ENCODE measurements at places on chromosomes 4 and X.

DNA sequence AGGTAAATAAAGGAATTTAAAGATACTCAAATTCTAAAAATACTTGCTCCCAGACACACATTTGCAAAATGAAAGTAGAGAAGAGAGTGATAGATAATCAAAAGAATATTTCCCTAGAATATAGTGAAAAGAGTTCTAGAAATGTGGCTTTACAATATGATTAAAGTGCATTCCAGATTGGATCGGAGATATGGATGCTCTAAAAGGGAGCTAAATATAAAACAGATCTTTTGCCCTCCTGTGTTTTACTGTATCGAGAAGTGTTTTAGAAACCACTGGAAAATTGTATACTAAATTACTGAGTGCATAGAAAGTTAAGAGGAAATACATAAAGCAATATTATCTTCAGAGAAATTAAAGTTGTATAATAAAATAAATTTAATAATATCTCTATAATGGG is 1392.0 kb downstream of the TECRL start:
- DNase-seq, result no peak

DNA sequence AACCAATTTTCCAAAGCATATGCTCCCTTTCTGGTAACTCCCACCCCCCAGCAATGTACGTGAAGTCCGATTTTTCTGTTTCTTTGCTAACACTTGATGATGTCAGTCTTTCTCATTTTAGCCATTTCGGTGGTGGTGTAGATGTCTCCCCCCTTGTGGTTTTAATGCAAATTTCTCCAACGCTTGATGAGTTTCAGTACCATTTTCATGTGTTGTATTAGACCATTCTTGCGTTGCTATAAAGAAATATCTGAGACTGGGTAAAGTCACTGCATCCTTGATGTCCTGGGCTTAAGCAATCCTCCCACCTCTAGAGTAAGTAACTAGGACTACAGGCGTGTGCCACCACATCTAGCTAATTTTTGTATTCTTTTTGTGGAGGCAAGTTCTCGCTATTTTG is 148.4 kb upstream of the VCX3A start:
- no peak for DNase-seq

DNA sequence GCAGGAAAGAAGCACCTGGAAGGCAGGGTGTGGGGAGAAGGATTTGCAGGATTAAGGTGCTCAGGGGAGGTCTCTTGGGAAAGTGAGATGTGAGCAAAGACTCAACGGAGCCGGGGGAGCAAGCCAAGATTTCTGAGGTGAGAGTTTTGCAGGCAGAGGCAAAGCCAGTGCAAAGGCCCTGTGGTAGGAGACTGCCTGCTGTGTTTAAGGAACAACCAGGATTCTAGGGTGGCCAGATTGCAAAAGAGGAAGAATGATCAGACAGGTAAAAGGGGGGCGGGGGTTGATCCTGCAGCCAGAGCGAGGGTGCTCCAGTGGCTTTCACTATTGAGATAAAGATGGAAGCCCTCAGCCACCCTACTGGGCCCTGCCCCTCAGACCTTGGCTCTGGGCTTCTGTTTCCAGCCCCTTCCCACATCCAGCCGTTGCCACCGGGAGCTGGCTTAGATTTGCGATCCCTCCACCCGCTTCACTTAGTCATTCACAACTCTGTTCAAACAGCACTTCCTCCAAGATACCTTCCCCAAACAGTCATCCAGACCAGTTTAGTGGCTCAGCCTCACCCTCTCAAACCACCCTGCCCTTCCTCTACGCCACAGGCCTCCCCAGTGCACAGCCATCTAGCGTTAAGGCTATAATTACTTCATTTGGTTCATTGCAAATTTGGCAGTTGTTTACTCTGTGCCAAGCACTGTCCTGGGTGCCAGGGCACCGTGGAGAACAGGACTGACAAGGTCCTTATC is 23.3 kb upstream of the BCOR start:
- DNase-seq, result no peak

- DNase-seq, result no peak
These were observed 13.2 kb downstream of the ZDHHC9 start for GRCh38 chrX:129830494-129830893.

DNA sequence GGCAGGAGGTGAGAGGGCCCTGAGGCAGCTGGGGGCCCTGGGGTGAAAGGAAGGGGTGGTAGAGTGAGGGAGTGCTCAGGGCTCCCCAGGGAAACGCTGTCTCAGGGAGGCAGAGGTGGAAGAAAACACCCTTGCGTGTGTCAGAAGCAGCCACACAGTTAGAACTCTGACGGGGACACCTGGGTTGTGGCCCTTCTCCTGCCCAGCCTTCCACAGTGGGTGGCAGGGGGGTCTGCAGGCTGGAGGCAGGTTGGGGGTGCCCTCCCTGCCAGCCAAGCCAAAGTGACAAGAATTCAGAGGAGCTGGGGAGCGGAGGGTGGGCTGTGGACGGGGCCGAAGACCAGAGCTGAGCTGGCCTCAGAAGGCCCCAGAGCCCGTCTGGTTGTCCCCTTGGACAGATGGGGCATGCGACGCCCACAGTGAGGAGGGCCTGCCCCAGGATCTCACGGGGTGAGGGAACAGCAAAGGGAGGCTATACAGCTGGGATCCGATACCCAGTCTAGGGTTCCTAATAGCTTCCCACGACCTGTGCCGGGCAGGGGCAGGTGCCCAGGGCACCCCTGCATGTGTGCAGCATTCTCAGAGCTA is 105.2 kb upstream of the ADRA2C start:
- no peak for DNase-seq

GRCh38 chr4:119721878-119722277 is 93.3 kb upstream of the PDE5A start:
- DNase-seq, result no peak

DNA sequence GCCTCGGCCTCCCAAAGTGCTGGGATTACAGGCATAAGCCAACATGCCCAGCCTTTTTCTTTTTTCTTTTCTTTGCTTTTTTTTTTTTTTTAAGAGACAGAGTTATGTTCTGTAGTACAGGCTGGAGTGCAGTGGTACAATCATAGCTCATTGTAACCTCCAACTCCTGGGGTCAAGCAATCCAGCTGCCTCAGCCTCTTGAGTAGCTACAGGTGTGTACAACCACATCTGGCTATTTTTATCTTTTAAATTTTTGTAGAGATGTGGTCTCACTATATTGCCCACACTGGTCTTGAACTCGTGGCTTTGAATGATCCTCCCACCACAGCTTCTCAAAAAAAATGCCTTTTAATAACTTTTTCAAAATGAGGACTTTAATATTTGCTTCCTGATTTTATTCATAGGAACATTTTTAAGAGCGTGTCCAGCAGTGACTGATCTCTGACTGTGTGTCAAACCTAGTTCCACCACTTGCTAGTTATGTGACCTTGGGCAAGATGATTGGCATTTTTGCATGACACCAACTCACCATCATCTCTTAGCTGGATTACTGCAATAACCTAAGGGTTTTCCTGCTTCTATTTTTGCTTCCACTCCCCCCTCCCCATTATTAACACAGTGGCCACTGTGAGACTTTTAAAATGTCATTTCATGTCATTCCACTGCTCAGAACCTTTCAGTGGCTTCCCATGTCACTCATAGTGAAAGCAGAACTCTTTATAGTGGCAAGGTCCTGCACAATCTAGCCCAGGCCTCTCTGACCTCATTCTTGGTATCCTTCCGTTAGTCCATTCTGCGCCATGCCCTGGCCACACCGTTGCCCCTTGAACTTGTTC is 4.5 kb upstream of the TNIP3 start:
- no peak for DNase-seq

DNA sequence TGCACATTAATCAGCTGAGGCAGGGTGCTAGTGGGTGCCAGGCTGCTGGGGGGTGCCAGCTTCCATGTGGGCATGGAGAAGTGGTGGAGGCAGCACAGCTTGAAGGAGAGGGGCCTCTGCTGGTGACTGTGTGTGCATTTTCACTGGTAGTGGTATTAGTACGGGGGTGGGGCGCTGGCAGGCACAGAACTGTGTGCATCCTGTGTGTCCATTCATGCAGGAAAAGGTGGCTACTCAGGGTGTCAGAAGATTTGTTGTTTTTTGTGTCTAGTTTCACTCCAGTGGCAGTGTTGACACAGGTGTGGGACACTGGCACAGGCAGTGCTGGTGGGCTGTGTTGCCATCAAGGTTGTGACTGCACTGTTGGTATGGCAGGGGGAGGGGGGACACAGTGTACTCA is 1303.6 kb downstream of the FAM133A start:
- DNase-seq, result no peak

- DNase-seq, result no peak
These were observed 56.5 kb upstream of the CLNK start for GRCh38 chr4:10740891-10741620.

GRCh38 chr4:156191044-156191781 is 237.5 kb upstream of the CTSO start:
- no peak for DNase-seq

GRCh38 chrX:109783701-109784079 is 50.6 kb upstream of the ACSL4 start:
- DNase-seq, result no peak

DNA sequence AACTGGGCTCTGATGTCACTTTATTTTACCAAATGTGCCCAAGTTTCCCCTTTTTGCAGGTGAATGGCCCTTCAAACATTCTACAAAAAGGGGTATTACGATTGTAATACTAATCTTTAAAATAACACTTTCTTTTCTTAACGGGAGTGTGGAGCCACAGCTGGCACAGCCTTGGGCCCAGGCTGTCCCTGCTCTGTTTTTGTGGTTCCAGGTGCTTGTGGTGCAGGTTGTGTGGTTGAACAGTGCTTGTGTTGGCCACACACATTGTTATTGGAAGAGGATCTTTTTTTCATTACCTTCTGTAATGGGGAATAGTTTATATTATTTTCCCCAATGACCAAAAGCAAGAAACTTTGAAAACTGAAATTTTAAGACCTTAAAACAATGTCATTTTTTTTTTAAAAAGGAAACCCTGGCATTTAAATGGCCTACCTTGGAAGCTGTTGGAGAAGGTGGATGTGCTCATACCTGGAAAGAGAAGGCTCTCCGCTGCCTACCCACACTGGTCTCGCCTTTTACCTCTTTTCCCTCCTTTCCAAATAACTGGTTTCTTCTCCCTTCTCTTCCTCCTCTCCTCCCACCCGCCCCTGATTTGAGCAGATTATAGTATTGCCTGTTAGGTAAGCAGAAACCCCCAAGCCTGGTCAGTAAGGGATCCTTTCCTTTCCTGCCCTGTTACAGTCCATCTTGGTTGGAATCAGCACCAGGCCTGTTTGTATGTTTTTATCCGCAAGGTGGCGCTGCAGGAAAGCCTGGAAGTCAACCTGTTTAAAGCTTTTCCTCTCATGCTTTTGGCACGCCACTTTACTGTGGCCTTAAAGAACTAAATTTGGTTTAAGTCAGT is 28.6 kb downstream of the HADH start:
- no peak for DNase-seq

DNA sequence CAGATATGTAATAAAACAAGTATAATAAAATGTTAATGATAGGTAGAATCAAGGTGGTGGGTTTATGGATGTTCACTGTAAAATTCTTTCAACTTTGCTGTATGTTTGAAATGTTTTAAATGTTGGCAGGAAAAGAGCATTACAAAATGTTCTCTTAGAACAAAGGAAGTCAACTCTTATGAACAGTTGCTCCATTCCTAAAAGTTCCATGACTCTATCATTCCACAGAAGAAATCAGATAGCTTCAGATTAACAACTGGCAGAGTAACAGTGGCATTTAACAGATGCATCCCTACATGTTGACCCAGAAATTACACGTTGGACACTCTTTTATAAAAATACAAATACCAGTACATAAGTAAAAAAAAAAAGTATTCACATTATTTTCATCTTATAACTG is 2023.7 kb downstream of the ARAP2 start:
- DNase-seq, result no peak

DNA sequence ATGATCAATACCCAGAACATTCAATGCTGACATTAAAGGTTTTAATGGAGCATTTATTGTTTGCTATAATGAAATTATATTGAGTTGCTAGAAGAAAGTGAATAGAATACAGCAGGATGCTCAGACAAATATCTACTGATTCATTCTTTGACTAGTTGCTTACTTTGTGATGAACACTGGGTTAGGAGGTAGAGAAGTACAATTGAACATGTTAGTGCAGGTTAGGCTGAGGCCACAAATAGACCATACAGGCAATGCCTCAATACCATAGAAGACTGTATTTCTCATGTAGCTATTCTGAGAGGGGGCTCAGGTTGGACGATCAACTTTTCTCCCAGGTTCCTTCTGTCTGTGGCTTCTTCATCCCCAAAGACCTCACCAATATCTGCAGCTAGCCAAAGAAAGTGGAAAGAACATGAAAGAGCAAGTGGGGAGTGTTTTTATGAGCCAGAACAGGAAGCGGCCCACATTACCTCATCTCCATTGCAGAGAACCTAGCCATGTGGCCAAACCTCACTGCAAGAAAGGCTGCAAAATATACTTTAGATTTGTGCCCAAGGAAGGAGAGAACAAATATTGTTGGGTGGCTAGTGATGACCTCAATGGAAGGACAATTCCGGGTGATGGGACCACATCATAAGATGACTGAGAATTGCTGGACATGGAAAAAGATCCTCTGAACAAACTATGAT is 180.3 kb upstream of the GATB start:
- DNase-seq, result no peak

DNA sequence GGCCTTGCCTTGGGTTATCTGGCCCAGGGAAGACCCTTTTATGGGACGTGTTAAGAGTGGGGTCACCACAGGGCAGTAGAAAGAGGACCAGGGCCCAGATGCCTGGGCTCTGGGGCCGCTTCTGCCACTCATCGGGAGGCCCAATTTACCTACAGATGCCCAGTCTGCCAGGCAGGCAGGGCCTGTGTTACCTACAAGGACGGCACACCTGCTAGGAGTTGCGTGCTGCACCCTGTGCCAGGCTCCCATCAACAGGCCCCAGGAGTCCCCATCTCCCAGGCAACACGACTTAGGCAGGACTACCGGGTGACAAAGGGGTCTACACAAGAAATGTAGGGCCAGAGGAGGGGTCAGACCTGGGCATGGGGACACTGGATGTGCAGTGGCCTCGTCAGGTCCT is 34.6 kb downstream of the WDR1 start:
- no peak for DNase-seq

DNA sequence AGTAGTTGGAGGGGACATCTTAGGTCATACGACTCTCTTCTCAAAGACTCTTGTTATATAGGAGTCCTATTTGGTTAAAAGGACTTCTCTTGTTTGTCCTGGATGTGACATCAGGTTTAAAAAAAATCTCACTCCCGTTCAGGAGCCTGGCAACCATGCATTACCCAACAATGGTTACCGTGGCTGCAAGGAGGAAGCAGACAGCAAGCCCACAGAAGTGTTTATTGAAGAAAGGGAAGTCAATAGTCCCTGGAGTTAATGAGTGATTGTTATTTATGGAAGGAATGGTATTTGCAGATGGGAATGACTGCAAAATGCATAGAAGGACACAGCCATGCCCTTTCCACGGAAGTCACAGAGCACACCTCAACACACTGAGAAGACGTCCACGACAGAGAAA is 75.9 kb upstream of the ENPP6 start:
- no peak for DNase-seq

All from NCI-H1417 treated with DMSO at 0.1 percent for 48 hours (cell line).